Cardiac fibroblast (primary cell): ENCODE measurements at places on chromosomes 6 and 20.

DNA sequence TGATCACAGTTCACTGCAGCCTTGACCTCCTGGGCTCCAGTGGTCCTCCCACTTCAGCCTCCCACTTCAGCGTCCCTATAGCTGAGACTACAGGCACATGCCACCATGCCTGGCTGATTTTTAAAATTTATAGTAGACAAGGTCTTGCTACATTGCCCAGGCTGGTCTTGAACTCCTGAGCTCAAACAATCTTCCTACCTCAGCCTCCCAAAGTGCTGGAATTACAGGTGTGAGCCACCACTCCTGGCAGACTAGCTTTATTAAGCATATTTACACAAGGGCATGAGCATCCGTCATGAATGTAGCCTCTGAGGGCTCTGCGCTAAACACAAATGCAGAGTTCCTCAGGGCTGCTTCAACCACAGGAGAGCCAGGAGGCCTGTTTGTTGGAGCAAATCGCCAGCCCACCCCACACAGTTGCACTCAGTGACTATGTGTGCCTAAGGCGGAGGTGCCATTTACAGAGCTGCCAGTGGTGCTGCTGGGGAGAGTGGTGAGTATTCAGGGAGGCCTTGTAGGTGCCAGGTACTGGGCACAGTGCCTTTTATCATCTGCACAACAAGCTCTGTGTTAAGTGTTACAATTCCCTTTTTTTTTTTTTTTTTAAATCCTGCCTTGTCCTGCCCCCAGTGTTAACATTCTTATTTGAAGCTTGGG lies 78.2 kb downstream of the PSMG4 start:
- DNase-seq = no peak

DNA sequence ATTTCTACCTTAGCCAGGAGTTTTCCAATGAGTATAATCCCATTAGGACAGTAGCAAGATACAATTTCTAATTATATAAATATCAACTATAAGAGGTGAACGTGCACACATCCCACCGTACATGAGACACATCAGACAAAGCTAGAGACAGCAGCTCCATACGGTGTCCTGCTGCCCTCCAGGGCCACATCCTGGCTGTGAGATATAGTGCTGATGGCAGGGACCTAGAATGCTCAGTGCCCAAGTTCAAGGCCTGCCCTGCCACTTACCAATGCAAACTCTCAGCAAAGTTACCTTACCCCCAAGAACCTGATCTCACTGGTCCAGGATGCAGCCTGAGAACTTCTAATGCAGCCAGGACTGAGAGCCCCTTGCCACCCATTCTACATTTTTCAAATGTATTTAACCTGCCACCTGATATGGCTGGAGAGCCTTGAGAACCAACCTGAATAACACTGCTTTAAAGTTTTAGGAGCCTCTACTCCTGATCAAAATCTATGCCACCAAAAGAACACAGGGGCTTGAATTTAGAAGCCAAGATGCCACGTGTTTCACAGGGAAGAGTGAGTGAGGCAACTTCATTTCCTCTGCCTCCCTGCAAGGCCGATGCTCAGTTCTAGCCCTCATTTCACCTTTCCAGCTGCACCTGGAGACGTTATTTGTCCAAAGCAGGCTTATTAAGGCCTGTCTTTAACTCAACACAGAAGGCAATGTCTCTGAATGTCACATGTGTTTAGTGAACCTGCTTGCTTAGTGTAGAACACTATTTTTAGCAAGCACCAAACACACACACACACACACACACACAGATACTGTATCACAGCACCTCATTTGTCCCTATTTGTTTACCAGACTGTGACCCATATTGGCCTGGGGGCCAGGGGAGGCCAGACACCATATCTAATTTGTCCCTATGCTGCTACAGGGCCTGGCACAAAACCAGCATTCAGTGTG lies 6.1 kb downstream of the NFATC2 start:
- DNase-seq = no peak

DNA sequence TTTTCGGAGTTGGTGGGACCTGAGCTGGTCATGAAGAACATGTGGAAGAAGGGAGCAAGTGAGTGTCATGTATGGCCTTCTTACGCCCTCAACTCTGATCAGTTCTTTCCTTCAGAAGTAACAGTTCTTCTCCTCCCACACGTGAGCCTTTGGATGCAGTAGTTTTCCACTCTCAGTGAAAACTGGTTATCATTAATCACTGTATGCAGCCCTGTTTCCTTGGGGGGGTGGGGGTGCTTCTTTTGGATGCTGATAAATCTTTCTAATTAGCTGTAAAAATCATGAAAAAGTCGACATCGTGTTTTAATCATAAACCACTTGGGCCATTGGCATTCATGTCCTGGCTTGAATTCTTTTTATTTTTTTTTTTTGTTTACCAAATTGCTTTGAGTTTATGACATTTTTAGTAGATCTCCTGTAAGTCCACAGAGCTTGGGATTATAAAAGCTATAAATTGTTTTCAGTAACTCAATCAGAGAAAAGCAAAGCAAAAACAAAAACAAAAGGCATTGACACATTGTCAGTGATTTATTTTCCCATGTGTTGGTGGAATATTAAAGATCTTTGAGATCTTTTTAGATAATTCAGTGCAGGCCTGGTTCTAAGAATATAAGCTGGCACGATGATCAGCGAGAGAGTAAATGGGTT lies 84.8 kb downstream of the TRMT11 start:
- DNase-seq = no peak

DNA sequence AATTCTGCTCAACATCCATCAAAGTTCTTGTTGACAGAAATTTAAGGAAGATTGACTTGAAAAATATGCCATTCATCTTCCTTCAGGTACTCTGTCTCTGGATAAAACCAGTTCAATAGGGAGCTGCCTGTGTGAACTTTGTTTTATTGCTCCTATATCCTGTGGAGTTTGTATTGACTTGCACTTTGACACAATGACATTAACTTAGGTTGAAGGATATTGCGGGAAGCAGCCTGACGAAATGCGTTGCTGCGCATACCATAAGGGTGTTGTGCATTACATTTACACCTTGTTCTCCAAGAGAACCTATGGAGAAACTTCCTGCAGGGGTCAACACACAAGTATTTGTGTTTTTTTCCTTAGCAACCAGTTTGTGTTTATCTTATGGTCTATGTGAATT lies 185.4 kb upstream of the GRIK2 start:
- DNase-seq = no peak

- DNase-seq = no peak
Measured at GRCh38 chr6:33619166-33619840, 1.8 kb upstream of the ITPR3 start.

DNA sequence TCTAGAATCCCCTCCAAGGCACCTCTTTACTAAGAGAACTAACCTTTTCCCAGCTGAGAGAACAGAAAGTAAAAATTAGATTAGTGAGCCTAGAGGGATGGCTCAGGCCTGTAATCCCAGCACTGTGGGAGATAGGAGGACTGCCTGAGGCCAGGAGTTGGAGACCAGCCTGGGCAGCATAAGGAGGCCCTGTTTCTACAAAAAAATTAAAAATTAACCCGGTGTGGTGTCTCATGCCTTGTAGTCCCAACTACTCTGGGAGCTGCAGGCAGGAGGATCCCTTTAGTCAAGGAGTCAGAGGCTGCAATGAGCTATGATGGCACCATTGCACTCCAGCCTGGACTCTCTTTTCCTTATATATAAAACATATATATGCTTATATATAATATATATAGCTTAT lies 5.5 kb upstream of the OOEP start:
- no peak for DNase-seq

DNA sequence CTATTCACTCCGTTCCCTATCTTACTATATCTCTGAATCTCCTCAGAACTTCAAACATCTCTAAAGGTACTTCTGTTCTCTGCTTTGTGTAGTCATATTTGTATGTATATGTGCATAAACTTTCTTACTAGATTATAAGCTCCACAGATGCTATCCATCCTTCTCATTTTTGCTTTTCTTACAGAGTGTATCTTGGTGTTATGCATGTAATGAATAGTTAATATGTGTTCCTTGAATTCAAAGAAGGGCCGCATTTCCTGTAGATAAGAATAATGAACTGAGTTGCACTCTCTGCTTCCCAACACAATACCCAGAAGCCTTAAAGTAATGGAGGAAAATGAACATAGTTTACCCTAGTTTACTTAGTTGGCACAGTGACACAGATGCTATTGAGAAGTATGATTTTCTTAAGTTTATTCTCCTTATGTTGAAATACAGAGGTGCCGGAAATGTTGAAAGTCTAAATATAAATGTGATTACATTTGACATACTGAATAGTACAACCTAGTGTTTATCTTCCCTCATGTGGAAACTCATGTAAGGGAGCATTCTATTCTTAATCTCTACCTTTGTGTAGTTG lies 6.0 kb downstream of the NUS1 start:
- DNase-seq = peak; percentile 23

GRCh38 chr6:168618546-168619315 lies 177.7 kb downstream of the SMOC2 start:
- DNase-seq = no peak

DNA sequence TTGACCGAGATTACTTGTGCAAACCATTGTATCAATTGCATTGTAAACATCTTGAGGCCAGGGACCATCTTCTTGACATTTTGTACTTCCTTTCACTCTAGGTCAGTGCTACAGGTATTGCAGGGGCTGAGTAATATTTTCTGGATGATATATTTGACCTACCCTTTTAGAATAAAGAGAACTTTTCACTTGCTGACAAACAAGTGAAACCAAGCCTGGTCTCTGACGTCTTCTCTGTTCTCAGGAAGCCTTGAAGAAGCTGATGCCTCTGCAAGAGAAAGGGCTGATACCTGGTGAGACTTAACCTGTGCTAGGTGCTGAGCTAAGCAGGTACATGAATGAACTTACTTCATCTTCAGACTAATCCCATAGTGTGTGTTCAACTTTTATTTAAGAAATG lies 60.5 kb upstream of the GGTLC1 start:
- DNase-seq = no peak

GRCh38 chr20:50259705-50260478 lies 69.3 kb downstream of the CEBPB start:
- DNase-seq = no peak

DNA sequence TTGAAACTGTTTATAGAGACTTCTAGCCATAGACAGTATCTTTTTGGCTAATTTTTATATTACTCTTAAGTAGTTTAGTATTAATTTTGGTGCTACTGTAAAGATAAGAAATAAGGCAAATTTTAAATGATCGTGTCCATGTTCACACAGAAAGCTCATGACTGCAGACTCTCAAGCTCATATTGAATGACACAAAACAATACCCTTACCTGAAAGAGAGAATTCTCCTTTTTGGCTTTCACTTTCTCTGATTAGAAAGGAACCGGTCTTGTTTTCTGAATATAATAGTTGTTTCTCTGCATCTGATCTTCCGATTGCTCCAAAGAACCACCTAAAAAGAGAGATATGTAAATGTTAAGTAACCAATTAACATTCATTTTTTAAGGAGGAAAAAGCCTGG lies 57.0 kb downstream of the FRK start:
- no peak for DNase-seq

DNA sequence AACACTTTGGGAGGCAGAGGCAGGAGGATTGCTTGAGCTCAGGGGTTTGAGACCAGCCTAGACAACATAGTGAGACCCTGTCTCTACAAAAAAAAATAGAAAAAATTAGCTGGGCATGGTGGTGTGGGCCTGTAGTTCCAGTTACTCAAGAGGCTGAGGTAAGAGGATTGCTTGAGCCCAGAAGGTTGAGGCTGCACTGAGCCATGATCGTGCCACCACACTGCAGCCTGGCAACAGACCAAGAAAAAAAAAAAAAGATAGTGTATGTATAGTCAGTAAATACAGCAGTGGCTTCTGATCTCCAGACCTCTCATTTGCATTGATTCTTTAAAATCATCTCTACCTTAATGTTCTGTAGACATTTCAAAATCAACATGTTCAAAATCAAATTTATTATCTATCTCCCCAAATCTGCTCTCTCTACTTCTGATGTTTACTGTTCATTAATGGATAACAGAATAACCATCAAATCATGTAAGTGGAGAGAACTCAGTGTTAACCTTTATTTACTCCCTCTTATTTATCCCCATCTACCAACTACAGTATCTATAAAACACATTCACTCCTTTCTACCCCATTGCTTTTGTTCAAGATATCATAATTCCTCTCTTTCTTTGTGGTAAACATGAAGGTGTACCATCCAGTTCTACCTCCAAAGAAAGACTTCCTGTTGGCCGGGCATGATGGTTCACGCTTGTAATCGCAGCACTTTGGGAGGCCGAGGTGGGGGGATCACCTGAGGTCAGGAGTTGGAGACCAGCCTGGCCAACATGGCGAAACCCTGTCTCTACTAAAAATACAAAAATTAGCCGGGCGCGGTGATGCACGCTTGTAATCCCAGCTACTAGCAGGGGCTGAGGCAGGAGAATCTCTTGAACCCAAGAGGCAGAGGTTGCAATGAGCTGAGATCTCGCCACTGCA lies 7.7 kb downstream of the PROCR start:
- no peak for DNase-seq

- no peak for DNase-seq
Measured at GRCh38 chr6:110216140-110216539, 35.9 kb downstream of the CDC40 start.

DNA sequence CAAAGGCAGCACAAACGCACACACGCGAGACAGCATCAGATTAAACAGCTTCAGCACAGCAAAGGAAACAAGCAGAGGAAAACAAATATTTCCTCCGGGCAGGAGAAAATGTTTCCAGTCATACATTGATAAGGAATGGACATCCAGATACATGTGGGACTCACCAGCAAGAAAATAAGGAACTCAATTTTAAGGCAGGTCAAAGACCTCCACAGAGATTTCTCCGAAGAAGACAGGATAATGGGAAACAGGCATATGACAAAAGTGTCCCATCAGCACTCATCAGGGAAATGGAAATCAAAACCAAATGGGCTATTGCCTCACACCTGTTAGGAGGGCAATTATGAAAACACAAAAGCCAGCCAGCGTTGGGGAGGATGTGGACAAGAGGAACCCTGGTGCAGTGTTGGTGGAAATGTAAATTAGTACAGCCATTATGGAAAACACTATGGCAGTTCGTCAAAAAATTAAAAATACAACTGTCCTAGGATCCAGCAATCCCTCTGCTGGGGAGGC lies 9.7 kb upstream of the SLCO4A1 start:
- DNase-seq = no peak

GRCh38 chr20:46011631-46012482 lies 3.1 kb downstream of the MMP9 start:
- DNase-seq = peak; percentile 69

DNA sequence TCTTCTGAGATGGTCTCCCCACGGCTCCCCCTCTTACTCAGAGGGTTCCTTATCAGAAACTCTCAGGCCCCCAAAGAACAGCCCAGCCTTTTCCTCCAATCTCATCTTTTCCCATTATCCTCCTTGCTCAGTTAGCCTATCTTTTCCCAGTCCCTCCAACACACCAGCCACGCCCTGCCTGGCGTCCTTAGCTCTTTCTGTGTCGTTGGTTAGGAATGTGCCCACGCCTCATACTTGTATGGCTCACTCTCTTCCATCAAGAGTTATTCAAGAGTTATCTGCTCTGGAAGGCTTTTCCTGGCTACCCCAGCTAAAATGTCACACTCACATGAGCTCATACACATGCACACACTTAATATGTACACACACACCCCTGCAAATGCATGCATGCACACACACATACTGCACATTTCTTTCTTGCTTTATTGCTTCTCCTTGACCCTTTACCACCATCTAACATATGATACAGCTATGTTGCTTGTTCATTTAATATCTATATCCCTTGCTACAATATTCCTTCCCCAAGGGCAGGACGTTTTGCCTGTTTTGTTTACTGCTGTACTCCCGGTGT lies 37.6 kb downstream of the SLC2A10 start:
- peak; percentile 39 for DNase-seq
